ENCODE measurements at places on chromosomes 6 and 20.

GRCh38 chr6:36099869-36100483 lies 30.3 kb upstream of the MAPK13 start:
- DNase-seq: no peak

- DNase-seq: no peak
Observed at GRCh38 chr20:63734111-63734945, 2.1 kb upstream of the LIME1 start.

DNA sequence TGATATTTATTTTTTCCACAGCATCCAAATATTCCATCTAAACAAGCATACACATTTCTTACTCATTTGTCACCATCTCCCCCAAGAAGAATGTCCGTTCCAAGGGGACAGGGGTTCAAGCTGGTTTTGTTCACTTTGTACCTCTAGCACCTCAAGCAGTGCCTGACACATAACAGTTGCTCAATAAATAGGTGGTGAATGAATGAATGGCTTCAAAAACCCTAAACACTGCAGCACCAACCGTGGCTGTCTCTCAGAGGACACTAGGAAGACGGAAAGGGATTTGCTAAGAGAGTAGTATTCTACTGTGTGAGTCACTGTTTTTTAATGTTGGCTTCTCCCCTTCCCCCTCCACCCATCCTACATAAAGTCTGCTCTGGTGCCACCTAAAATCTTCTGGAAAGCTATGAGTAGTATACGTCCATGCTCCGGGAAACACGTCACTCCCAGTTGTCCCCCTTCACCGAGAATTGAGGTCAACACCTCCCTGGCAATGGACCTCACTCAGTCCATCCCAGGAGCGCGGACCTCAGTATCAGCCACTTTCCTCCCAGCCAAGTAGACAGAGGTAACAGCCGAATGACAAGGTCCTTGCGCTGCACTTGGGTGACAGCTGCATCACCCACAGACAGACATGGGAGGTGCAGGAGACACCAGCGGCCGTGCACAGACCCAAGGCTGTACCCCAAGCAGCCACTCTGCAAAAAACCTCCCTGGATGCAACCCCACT lies 107.4 kb downstream of the PREX1 start:
- DNase-seq: no peak

DNA sequence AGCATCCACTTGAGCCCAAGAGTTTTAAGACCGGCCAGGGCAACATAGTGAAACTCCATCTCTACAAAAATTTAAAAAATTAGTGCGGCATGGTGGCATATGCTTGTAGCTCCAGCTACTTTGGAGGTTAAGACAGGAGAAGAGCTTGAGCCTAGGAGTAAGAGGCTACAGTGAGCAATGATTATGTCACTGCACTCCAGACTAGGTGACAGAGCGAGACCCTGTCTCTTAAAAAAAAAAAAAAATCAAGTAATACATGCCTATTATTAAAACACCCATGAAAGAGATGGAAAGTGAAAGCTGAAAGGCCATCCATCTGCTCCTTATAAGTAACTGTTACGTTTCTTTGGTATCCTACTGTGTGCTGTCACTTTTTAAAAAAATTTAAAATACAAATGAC lies 66.4 kb downstream of the FKBP5 start:
- DNase-seq: no peak

GRCh38 chr6:149033454-149033853 lies 284.1 kb upstream of the TAB2 start:
- DNase-seq: no peak

DNA sequence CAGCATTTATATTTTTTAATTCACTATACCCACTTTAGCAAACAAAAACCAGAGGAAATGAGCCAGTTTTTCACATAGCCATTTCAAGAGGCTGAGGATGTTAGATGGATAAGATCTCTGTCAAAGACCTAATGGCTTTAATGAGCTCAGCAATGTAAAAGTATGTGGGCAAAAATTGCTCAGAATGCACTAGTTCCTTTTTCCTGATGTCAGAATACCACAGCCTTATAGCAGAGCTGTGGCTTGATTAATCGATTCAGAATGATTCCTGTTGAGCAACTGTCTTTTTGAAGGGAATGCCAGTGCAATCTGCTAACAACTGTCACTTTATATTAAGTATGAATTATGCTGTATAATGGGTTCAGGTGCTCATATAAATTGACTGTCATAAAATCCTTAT lies 100.6 kb upstream of the HIVEP1 start:
- no peak for DNase-seq

GRCh38 chr6:158772851-158773371 lies 46.3 kb downstream of the EZR start:
- no peak for DNase-seq

DNA sequence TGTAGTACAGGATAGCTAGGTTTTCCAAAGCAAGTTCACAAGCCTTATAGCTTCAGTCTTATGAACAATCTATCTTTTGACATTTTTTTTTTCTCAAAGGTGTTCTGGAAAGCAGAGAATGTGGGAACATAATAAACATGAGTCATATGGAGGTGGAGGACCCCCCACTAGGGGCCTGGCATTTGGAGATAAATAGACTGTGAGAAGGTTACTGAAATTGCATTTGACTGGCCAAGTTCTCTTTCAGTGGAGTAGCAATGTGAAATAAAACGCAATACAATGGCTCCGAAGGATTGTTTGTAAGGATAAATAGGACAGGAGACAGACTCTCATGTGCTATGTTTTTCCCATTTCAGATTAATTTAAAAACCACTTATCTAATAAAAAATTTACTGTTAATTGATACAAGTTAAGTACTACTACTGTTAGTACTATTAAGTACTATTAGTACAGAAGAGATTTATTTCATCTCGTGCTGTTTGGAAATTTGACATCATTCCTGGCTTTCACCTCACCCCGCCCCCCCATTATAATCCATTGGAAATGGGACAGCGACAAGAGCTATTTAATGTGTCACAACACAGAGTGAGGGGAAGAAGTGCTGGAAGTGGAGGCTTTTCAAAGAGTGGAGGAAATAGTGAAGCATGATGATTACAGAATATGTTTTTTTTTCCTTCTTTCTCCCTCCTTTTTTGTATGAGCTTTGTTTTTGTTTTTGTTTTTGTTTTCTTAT lies 122.6 kb upstream of the ID4 start:
- no peak for DNase-seq

GRCh38 chr20:25280574-25281535 lies 33.0 kb downstream of the PYGB start:
- no peak for DNase-seq

DNA sequence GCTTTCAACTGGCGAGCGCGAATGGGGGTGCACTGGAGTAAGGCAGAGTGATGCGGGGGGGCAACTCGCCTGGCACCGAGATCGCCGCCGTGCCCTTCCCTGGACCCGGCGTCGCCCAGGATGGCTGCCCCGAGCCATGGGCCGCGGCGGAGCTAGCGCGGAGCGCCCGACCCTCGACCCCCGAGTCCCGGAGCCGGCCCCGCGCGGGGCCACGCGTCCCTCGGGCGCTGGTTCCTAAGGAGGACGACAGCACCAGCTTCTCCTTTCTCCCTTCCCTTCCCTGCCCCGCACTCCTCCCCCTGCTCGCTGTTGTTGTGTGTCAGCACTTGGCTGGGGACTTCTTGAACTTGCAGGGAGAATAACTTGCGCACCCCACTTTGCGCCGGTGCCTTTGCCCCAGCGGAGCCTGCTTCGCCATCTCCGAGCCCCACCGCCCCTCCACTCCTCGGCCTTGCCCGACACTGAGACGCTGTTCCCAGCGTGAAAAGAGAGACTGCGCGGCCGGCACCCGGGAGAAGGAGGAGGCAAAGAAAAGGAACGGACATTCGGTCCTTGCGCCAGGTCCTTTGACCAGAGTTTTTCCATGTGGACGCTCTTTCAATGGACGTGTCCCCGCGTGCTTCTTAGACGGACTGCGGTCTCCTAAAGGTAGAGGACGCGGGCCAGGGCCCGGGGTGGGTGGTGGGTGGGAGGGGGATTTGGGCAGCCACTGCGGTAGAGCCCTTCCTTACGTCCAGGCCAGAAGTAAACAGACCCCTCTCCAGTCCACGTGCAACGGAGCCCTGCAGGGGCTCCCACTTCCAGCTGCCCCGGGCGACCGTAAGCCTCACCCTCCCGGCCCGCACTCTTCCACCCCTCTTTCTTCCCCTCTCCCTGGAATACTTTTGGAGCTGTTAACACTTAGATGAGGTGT lies 998 bp downstream of the BMP2 start:
- DNase-seq: no peak

- no peak for DNase-seq
Observed at GRCh38 chr6:125201961-125202729, 48.6 kb downstream of the TPD52L1 start.

- no peak for DNase-seq
Observed at GRCh38 chr6:1796706-1797529, 187.2 kb downstream of the FOXC1 start.

GRCh38 chr6:118780668-118781067 lies 113.3 kb upstream of the ASF1A start:
- DNase-seq: no peak

DNA sequence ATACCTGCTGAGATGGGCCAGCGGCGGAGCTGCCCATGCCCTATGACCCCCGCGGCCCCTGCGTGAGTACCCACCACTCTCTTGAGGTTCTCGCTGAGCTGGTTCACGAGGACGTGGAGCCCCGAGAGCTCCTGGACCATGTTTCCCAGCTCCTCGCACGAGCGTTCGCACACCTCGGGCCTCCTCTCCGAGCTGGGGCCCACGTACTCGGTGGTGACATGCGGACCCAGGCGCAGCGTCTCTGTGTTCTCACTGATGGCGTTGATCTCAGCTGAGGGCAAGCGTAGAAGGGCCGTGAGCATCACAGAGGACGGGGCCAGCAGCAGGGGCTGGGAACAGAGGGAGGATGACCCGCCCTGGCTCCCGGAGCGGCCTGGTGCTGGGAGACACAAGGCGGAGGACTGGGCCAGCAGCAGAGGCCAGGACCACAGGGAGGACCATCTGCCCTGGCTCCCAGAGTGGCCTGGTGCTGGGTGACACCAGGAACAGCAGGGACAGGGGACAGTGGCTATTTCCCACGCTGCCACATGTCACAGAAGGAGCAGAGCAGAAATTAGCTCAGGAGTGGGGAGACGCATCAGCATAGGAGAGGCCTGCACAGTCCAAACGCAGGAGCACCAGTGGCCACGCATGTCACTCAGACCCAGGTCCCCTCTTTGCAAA lies 11.8 kb downstream of the THBS2 start:
- no peak for DNase-seq

DNA sequence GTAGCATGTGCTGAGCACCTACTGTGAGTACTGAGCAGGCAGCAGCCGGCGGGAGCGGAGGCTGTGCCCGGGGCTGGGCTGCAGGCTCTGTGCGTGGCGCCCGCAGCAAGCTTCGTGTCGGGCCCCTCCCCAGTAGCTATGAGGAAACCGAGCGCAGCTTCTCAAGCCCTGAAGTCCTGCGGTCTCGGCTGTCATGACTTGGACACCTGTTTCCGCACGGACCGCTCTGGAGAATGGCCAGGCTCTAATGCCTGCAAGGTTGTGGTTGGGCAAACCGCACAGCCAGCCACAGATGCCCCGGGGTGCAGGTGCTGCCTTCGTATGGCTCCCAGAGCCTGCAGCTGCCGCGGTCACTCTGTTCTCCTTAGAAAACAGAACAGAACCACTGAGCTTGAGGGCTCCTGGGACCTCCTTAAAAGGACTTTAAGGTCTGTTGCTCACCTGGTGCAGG lies 33.7 kb downstream of the PYGB start:
- no peak for DNase-seq

DNA sequence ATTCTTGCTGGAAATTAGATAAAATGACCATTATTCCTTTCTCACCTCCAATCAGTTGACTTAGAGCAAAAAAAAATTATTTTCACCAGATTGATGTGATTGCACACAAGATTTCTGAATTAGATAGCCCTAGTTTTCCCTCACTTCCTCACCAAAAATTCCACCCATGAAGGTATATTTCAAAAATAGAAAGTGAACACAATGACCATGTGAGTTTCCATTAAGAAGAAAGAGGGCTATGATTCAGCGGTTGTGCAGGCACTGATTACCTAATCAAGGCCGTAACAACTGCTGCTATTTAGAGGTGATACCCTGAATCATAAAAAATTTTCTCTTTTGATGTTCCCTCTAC lies 19.5 kb upstream of the RALGAPA2 start:
- no peak for DNase-seq
